ENCODE measurements at places on chromosomes 4 and X.

GRCh38 chr4:173091958-173092357 is 76.7 kb upstream of the GALNT7 start:
- DNase-seq, result no peak

- no peak for DNase-seq
Observed at GRCh38 chrX:116961872-116962582, 499.3 kb upstream of the CT83 start.

DNA sequence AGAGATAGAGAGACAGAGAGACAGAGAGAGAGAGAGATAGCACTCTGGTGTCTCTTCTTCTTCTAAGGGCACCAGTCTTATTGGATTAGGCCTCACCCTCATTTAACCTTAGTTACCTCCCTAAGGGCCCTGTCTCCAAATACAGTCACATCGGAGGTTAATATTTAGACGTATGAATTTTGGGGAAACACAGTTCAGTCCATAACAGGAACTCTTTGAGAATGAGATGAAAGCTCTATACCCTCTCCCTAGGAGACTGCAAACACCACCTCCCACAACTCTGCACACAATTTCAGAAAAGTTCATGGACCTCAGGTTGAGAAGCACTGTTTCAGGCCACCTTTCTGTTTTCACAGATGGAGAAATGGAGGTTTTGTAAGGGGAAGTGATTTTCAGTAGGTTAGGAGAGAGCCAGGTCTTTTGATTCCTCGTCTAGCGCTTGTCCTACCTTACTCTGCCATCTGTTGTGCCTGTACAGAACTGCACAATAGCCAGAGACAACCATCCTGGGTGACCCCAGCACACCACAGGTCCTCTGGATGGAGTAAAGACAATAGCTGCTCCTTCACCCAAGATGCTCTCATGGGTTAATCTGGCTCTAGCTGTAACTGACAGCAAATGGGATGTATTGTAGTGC is 16.9 kb upstream of the LOC101059915 start:
- no peak for DNase-seq

GRCh38 chr4:169103966-169104412 is 93.9 kb upstream of the CBR4 start:
- no peak for DNase-seq

- no peak for DNase-seq
Observed at GRCh38 chrX:63740382-63740781, 44.6 kb downstream of the ARHGEF9 start.

GRCh38 chrX:6149060-6149872 is 79.4 kb downstream of the NLGN4X start:
- no peak for DNase-seq

DNA sequence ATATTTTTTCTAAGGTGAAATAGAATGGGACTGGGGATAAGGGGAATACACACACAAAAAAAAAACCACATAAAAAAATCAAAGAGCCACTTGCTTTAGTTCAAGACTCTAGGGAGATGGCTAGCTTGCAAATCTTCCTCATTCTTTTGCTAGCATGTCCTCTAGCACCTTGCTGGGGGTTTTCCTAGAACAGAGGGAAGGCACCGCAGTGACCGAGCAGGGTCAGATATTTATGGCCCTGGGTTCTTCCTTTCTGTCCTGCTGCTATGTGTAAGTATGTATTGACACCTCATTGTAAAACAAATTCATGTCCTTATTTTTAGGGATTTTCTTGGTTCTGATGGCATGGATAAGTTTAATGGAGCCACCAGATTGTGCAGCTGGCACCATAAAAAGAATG is 81.2 kb downstream of the SHISA3 start:
- DNase-seq, result no peak

DNA sequence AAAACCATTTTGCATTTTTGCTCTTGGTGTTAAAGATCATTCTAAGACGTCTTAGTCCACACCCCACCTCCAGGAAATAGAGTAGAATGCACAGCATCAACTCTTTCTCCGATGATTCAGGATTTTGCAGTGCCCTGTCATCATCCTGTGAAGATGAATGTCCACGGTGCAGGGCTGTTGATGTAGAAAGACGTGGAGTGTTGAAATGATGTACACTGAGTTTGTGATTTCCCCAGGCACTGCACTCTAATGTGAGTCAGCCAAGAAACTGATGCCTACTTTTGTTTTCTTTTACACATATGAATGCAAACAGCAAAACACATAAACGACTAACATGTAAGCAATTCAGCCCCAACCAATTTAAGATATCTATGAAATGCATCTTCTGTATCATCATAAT is 10.5 kb downstream of the LGI2 start:
- no peak for DNase-seq

- no peak for DNase-seq
Observed at GRCh38 chrX:134622056-134622812, 36.0 kb downstream of the PLAC1 start.

DNA sequence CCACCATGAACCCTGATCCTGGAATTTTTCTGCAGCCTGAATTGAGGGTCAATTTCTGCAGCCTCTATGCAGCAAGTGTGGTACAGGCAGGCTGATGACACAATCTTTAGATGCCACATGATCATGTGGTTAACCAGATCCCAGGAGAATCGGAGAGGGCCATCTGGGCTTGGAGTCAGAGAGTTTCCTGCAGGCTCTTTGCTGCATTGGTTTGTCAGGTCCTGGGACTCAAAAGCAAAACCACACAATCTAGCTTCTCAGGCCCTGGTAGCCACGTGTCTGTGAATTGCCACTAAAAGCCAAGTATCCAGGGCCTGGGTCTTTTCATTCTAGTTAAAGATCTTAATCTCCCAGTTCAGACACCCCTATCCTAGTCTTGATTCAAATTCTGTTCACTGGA is 464.5 kb downstream of the BCOR start:
- DNase-seq, result no peak

GRCh38 chr4:83036991-83037665 is 2.1 kb downstream of the COPS4 start:
- no peak for DNase-seq

GRCh38 chr4:176729489-176729888 is 63.2 kb downstream of the VEGFC start:
- no peak for DNase-seq

DNA sequence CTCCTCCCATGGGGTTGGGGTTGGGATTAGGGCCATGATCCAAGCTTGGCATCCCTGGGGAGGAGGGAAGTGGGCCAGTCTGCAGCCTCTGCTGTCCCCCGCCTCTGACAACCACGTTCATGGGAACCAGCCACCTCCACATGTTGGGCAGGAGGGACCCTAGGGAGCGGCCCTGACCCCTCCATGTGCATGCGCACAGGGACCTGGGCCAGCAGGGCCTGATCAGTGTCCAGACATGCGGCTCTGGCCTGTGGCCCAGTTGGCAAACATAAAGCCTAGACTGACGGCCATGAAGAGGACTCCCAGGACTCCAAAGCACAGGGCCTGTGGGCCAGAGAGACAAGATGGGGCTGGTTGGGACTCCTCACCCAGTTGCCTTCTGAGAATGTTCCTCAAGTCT is 11.3 kb downstream of the SLC38A5 start:
- DNase-seq, result no peak

- DNase-seq, result no peak
Observed at GRCh38 chrX:22338740-22339139, 66.0 kb downstream of the CBLL2 start.

GRCh38 chr4:153241970-153242838 is 38.0 kb downstream of the TRIM2 start:
- DNase-seq, result peak; percentile 25

DNA sequence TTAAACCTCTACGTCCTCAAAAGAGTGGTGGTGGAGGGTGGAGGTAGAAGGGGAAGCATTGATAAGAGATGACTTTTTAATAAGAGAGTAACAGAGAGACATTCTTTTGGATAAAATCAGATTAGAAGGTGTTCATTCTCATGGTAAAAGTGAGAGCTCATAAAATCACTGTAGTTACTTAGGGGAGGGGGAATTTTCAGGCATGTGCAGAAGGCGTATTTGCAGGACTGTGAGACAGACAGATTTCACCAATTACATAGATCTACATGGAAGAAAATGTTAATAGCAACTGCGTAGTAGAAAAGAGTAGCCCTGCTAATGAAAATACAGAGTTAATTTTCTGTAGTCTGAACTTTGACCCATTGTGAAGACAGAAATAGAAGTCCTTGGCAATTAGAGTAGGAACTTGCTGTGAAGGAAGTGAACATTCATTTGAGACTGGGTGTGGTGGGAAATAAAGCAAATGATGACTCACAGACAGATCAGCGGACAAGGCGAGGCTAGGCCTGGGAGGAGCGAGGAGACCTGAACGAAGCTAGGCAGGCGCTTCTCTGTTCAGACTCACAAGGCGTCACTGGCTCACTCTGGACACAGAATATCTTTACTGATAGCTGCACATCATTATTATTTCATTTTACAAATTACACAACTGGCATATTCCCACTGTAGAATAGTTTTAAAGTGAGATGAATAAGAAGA is 57.2 kb upstream of the FAM9C start:
- DNase-seq, result peak; percentile 23

- no peak for DNase-seq
Observed at GRCh38 chr4:101136373-101137370, 210.7 kb downstream of the PPP3CA start.

DNA sequence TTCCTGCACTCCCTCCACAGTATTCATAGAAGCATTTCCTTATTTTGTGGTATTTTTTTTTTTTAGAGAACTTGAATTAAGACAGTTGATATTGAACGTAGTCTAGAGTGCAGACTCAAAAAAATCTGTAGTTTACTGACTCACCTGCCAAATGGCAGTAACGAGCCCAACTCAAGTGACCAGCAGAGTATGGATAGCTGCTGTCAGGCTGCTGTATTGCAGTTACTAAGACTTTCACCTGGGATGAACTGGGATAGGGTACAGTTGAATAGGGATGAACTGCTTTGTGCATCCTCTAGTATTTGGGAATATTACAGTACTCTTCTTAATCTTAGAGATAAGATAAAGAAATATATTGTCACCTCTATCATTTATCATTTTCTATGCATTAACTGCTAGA is 7.0 kb upstream of the SLC7A11 start:
- DNase-seq, result no peak

DNA sequence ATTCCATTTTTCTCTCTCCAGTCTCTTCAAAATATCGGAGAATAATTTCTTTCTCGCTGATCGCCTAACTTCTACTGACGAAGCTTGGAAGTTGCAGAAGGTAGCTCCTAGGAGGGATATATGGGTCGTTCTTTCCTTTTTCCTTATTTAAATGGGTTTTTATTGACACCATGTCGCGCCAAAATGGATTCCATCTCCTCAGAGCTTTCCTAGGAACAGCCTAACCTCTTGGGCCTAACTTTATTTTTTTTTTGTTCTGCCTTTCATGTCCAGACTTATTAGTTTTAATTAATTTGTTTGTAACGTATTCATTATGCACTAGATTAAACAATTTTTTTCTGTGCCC is 359.4 kb upstream of the ZCCHC13 start:
- DNase-seq, result no peak

DNA sequence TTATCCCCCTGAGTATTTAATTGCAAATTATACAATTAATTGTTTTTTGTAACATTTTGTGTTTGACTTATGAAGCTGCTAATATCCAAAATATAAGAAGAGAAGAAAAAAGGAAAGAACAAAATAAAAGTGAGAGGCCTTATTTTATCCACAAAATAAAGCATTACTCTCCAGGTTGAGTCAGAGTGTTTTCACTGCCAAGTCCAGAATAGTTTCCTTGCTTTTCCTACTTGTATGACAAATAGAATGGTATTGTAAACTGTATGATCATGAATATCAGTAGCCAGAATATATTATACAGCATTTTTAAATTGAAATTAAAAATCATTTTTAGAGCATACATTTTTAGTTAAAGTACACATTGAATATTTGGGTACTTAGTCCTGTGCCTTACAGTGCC is 237.8 kb downstream of the NDST4 start:
- DNase-seq, result no peak

DNA sequence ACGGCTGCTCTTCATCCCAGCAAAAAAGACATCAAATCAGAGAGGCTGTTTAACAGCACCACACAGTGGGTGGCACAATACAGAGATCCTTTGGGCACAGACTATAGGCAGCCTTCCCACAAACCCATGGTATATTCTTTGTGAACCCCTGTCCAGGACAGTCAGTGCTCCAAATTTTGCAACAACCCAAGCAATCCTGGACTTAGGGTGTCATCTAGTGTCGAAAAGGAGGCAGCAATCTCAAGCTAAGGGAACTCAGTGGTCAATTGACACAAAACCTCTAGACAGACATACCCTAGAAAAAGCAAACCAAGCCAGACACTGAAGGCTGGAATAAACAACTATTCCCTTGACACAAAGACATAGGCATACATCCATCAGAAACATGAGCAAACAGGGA is 137.4 kb downstream of the BMP15 start:
- DNase-seq, result no peak

DNA sequence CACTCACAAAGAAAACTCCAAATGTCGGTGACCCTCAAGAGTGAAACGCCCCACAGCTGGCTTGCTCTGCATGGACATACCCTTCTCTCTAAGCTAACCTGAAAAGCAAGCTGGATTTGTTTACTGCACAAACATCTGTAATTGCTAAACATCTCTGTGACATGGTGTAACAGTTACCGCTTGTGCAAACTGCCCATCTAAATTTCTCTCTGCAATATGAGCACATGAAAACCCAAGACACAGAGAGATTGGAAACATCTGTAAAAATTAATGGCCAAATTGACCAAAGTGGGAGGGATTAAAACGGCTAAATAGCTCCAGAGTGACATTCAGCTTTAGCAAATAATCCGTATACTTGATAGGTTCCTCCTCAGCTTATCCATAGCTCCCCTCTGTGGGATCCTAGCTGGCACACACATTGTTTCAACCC is 155.0 kb upstream of the MAP3K15 start:
- no peak for DNase-seq

DNA sequence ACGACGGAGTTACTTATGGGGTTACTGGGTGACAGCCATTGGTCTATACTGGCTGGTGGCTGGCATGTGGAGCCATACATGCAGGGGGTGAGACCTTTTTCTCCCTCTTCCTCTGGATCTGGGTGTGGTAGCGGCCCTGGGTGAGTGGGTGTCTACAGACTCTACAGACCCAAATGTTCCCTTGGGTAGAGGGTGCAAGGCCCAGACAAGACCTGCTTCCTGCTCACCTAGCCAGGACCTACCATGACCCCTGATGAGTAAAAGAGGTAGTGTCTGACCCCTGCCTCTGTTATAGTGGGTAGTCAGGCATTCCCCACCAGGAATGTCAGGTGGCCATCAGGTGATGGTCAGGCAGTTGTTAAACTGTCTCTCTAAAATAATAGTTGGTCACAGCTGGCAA is 66.8 kb downstream of the SLC2A9 start:
- DNase-seq, result no peak

DNA sequence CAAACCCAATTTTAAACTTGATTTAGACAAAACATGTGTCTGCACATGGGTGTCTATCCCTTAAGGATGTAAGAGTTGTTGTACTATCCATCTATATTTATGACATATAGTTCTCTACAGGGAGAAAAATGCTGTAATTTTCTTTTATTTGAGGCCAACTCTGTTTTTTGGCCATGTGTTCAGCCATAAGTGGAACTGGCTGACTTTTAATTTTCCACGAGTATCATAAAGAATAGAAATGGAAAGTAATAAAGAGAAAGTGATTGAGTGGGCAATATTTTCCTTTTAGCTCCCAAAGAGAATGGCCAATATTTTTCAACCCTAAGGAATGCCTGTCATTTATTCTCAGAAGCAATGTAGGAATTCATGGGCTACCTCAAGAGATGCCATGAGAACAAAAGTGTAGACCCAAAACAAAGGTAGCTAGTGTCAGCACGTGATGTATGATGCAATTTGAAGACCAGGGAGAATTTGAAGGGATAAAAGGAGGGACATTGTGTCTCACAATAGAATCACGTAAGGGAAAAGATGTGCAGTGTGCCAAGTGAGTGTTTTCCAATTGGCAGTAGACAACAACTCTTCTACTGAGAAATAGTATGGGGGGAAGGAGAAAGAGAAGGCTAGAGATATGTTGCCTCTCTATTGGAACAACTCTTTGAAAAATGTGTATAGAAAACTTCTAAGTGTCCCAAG is 27.8 kb upstream of the MXRA5 start:
- DNase-seq, result no peak
